ENCODE measurements at places on chromosomes 1 and 21.

DNA sequence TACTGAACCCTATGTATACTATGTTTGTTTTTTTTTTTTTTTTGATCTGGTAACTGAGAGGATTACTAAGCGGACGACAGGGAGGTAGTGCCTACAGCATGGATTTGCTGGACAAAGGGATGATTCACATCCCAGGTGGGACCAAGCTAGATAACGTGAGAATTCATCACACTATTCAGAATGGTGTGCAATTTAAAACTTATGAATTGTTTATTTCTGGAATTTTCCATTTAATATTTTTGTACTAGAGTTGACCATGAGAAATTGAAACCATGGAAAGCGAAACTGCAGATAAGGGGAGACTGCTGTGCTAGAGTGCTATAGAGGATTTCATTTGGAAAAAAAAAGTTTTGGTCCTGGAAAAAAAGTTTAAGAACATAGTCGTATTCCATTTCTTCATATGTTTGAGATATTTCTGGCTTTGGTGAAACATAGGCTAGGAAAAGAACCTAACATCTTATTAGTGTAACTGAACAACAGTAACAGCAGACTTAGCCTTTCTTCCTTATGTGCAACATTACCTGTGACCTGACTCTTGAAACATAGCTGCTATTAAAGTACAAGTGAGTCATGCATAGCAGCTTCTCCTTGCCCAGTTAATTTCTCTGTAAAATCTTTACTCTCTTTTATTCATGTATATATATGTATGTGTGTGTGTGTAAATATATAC, 202.5 kb downstream of the FGGY start:
- DNase-seq: no peak

DNA sequence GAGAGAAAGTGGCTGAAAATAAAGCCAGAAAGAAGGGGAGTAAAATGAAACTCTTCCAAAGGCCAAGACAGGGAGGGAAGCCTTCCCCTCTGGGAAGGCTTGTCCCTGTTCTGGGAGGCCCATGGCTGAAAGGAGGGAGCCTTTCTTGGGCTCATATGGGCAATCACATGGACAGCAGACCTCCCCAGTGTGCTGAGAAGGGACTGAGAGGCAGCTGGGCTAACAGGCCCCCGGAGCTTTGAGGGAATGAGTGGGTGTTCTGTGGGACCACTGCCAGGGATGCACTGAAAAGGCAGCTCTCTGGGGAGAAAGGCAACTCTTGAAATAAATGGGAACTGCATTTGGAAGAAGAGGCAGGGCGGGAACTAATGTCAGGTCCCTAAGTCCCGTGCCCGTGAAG, 39.1 kb downstream of the KANK4 start:
- DNase-seq: no peak

- no peak for DNase-seq
Observed at GRCh38 chr1:174407665-174408064, 40.1 kb upstream of the GPR52 start.

DNA sequence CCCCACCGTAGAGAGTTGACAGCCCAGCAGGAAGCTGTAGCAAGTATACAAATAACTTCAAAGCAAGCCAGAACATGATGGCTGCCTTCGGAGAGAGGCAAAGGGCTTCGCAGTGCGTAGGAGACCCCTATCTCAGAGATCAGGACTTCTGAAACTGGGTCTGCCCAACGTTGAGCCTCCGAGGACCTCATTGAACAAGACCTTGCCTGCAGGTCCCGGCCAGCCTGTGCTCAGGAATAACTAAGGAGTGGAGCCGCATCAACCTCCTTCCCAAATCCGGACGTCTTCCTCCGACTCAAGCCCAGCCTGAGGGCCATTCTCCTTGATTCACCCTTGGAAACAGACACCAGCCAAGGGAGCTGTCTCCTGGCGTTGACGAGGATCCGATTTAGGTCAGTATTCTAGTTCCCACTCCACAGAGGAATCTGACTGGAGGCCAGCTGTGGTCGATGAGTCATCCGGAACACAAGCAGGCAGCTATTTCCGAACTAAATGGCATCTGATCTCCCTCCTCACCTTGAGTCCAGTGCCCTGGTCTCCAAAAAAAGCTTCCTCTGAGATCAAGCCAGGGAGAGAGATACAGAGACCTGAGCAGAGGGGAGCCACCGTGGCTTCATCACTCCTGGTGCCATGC, 166.5 kb upstream of the COA6 start:
- DNase-seq: no peak

GRCh38 chr1:225476100-225476511, 48.3 kb upstream of the LBR start:
- DNase-seq: no peak

GRCh38 chr1:113375878-113376277, 14.4 kb upstream of the MAGI3 start:
- DNase-seq: no peak

DNA sequence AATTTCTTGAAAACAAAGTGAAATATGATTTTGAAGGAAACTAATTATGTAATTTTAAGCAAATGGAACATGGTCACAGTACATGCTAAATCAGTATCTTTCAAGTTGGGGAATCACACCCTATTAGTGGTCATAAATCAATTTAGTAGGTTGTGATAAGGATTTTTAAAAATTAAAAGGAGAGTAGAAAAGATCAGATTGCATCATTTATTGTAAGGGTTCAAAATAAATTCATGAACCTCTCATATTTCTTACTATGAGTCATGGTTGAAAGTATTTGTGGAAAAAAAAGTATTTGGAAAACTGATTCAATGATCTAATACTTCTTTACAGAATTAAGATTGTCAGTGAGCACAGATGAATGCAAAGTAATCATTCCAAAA, 14.6 kb downstream of the ADSS2 start:
- no peak for DNase-seq

DNA sequence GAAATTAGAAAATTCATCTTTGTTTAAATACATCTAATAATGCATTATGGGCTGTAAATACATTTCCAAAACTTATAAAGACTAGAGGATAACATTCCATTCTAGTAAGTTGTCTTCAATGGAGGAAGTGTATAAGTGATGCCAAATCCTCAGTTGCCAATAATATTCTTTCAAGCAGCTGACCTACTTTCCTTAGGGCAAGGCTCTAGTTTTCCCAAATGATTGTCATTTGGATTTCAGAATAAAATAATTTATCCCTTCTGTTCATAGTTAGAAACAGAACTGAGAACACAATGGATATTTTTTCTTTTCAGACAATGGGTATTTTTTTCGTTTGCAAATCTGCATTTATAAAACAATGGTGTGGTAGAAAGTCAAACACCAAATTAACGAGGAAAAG, 354.9 kb upstream of the ADAMTS5 start:
- no peak for DNase-seq

GRCh38 chr1:13523780-13524477, 10.1 kb upstream of the LRRC38 start:
- no peak for DNase-seq

DNA sequence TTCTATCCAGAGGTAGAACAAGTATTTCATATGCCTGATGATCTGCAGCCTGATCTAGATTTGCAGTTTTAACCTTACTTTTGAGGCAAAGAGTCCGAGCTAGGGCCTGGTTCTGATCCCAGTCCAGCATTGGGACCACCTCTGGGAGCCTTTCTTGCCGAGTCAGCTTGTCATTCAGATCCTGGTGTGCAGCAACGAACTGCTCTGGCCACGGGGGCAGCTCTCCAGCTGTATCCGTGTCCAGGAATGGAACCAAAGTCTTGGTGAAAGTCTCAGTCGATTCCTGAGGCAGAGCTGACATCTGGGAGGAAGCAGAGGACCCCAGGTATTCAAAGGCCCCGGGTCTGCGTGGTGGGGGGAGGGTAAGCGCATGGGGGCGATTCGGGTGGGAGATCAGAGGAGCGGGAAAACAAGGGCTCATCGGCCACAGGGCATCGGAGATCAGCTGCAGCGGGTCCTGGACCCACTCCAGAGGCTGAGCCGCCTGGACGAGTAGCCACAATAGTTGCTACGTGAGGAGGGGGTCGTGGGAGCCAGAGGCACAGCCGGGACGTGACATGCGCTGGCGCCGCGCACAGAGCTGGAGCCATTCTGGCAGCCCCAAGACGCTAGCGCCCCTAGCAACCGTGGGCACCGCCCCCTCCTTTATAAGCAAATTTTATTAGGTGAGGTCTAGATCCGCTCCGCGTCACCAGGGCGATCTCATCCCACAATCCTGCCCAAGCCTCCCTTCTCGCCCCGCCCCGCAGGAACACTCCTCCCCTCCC, 32.4 kb upstream of the BSDC1 start:
- DNase-seq: no peak

- DNase-seq: no peak
Observed at GRCh38 chr1:113530021-113530420, 139.7 kb downstream of the MAGI3 start.

- DNase-seq: no peak
Observed at GRCh38 chr1:145926686-145927062, 610 bp downstream of the RBM8A start.

GRCh38 chr1:203995228-203995627, 77.7 kb upstream of the SOX13 start:
- DNase-seq: no peak

DNA sequence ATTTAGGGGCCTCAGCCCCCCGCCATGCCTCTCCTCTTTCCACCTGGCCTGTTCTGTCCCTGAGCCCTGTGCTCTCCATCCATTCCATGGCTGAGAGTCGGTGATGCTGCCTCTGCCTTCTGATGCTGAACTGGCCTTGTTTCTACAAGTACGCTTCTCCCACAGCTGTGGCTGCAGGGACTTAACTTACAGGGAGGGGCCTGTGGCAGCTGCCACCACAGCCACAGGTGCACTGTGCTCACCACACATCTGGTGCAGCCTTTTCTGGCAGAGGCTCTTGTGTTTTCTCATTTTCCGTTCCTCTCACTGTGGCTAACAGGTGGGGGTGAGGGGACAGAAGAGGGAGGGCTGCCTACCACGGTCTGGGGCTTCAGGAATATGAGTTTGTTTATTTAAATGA, 4.2 kb downstream of the FMO1 start:
- DNase-seq: no peak

DNA sequence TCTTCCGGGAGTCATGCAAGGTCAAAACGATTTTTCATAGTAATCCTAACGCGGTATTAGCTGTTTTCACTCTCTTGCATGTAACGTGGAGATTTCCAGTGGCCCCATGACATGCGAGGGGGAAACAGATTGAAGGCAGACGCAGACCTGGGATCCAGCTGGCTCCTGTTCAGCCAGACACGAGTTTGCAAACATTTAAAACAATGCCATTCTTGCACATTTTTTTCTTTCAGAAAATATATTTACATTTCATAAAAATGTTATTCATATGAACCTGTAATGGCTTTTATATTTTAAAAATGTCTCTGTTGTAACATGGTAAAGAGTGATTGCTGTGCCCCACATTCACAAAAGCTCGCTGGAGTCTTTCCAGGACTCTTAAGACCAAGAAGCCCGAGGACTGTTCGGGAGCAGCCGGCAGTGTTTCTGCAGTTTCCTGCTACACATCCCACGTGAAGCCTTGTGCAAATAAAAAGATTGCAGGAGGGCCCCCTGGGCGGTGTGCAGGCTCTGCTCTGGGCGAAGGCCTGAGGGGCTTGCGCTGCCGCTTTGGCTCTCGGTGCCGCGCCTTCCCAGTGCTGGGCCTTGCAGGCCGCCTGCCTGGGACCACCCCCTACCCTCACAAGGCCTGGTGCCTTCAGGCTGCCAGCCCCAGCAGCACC, 184.9 kb downstream of the DYRK1A start:
- DNase-seq: no peak

- no peak for DNase-seq
Observed at GRCh38 chr1:192732787-192733186, 76.1 kb upstream of the RGS2 start.

DNA sequence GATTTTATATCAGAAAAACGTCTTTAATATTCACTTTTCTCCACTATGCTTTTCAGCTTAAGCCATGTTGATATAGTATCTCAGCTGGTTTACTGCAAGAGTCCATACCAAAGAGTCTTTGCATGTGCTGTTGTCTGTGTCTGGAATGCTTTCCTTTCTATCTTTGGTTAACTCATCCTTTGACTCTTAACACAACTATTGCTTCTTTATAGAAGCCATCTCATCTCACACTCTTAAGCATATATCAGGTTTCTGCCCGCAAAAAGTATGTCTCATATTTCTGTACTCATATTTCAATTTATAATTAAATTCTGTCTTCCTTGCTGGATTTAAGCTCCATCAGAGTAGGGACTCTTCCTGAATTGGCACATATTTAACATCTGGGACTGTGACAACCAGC, 220.9 kb upstream of the KCNK2 start:
- DNase-seq: no peak

DNA sequence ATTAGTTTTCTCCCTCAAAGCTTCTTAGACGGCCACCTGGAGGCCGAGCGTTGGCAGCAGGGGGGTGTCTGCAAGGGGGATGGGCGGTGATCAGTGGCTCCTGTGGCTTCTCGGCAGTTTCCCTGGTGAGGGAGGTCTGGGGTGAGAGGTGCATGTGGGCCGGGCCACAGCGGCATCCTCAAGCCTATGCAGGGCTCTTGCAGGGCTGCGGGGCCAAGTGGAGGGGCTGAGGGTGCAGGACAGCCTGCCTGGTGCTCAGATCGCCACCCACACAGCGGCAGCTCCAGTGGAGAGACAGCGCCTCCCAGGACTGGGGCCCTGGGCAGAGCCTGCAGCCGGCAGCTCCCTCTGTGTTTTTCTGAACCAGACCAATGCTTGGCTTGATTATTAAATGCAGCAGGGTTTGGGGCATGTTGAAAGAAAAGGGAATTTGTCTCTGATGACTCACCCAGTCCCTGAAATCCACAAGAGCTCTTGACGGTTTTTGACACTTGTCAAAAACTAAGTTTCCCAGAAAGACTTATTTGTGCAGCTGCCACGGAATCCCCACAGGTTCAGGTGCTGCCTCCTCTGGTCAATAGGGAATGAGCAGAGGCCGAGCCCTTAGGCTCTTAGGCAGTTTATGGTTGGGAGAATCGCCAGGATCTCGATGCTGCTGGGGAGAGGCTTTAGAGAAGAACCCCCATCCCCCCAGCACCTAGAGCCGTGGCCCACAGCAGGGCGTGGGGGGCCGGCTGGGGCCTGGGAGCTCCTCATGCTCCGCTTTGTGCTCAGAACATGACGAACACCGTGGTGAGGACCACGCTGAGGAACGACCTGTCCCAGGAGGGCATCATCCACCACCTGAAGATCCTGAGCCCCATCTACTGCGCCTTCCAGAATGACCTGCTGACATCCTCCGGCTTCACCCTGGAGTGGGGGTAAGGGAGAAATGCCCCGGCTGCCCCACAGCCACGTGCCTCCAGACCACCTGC, 54.7 kb downstream of the UMODL1 start:
- no peak for DNase-seq

DNA sequence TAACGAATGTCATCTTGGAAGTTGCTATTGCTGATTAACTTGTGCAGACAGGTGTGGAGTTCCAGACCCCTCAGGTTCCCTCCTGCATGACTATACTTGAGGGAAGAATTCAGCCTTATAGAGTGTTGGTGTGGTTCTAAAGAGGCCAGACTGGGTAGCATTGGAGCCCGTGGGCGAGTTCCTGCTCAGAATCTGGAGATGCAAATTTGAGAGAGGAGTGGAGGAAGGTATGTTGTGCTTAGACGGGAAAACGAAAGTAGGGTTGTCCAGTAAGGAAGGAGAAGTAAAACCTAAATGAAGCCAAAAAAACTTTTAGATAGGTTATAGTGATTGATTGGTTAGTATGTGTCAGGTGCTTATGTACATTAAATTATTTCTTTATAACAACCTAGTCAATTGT, 79.2 kb downstream of the ZNF326 start:
- DNase-seq: no peak

- DNase-seq: no peak
Observed at GRCh38 chr1:62364721-62365120, 45.5 kb upstream of the KANK4 start.
